Substantia nigra (tissue), 51 donors: ENCODE measurements at places on chromosomes 6 and 20.

DNA sequence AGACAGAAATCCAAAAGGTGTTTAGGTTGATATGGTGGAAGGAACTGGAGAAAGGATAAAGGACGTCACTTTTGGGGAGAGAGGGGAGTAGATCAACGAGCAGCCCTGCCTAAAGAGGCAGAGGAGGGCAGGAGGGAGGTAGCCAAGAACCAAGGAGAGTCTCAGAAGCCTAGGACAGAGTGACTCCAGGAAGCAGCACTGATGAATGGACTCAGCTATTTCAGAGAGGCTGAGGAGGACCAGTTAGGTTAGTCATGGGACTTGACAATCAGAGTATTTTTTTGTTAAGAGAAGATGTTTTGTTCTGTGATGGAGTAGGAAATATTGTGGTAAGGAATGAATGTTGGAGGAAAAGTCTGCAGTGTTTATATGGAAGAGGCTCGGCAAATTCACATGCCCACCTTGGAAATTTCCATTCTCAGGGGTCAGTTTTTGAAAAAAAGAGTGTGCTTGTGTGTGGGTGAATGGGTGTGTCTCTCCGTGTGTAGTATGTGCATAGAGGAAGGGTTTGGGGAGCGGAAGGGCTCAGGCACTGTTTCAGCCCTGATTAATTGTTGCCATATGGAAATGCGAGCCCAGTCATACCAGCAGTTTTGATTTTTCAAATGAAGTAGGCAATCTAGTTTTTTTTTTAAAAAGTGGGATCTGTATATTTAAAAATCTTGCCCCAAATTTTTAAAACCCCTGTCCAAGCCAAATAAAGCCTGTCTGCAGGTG lies 303.6 kb downstream of the SAMD5 start:
- DNase-seq: no peak

DNA sequence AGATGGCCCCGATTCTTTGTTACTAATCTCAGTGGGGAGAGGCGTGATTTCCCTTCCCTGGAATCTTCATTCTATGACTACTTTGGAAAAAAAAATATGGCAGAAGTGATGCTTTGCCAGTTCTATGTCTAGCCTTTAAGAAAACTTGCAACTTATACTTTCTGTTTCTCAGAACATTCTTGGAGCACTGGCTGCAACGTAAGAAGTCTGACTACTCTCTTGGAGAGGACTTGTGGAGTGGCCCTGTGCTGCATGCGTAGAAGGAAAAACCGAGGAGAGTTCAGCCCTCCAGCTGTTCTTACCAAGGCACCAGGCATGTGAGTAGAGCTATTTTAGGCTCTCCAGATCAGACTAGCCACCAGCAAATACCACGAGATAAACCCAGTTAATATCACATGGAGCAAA lies 77.6 kb upstream of the STXBP5 start:
- DNase-seq: no peak

DNA sequence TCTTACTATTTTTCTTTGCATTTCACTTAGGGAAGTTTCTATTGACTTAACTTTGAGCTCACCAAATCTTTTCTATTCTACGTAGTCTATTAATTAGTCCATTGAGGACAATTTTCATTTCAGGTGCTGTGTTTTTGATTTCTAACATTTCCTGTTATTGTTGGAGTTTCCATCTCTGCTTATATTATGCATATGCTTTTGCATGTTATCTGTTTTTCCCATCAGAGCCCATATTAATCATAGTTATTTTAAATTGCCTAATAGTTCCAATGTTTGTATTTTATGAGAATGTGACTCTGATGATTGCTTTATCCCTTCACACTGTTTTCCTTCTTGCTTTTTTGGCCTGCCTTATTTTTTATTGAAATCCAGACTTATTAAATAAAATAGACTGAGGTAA lies 414.5 kb upstream of the OPRM1 start:
- no peak for DNase-seq

- DNase-seq: no peak
Measured at GRCh38 chr20:11366660-11367059, 551.0 kb upstream of the BTBD3 start.

DNA sequence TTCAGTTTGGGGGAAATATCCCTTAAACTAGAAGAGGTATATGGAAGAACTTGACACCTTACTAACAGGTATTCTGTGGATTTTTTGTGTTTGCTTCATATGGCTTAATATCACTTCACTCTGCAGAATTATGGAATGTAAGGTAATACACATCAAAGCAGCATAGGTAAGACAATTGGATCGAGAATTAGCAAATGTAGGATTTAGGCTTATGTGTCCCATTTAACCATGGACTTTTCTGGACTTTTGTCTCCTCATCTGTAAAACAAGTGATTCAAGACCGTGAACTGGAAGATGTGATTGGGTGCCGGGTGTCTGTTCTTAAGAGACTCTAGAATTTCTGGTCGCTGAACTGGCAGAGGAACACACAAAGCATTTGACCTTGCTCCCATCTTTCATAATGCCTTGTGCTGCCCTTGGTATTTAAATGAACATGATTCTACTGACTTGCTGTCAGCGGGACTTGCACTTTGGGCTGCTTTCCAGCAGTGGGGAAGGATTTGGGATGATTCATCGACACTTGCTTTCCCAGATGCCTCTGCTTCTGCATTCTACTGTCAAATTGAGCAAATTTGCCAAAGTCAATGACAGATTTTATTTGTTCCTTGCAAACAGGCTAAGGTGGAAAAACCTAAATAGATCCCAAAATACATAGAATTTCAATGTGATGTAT lies 199.8 kb downstream of the PLCB1 start:
- DNase-seq: no peak

DNA sequence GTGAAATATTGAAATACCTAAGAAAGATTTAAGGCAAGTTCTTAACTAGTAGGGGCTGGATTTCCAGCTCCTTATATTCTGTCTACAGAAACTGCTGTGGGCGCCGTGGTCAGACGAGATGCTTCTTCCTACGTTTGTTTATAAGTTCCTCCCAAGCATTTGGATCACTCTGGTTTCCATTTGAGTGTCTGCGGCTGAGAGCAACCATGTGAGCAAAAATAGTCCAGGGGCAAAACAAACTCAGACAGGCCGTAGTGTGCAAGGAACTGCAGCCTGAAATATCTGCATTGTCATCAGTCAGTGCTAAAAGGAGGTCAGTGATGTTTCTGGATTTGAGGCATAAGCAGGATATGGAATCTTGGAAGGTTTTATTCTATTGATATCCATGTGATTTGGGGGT lies 485.9 kb upstream of the JAG1 start:
- DNase-seq: no peak

DNA sequence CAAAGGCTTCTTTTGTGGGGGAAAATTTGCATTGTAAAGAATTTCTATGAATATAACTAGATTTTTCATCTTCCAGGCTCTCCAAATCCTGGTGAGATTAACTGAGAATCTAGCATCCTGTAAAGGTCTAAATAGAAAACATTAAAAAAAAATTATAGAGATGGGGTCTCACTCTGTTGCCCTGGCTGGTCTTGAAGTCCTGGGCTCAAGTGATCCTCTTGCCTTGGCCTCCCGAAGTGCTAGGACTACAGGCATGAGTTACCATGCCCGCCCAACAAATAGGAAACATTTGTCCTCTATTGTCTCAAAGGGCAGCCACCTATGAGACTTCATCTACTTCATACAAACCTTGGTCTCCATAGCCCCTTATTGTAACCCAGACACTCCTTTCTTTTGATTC lies 25.2 kb upstream of the NCOA3 start:
- DNase-seq: no peak

GRCh38 chr6:21726676-21727075 lies 133.1 kb downstream of the SOX4 start:
- DNase-seq: no peak

DNA sequence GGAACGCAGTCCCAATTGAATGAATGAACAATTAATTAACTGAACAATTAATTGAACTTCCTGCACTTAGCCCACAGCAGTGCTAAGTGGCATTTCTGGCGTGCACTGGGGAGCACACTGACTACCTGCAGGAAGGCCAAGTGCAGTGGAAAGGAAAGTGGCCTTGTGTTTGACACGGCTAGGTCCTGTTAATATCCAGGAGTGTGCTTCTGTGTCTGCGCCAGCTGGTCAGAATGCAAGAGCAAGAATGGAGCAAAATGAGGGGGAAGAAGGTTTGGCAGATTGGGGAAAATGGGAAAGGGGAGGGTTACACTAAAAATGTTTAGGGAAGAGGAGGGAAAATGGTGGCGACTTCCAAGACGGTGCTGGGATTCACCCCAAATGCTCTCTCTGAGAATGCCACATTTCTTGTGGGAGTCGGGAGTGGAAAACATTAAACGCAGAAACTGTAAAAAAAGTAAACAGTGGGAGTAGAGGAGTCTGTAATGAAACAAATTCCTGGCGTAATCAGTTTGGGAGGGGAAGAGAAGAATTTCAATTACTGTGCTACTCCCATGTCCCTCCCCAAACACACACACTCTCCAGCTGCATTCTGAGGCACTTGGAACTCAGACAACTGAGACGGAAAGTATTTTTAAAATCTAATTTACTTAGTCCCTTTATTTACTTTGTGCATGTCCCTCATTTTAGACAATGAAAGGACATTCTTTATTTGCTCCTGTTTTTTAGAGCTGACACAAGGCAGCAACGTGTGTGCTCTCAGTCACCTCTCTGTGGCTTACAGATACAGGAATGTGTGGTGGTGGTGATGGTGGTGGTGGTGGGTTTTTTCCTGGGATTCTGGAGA lies 64.1 kb downstream of the CLIC5 start:
- no peak for DNase-seq

DNA sequence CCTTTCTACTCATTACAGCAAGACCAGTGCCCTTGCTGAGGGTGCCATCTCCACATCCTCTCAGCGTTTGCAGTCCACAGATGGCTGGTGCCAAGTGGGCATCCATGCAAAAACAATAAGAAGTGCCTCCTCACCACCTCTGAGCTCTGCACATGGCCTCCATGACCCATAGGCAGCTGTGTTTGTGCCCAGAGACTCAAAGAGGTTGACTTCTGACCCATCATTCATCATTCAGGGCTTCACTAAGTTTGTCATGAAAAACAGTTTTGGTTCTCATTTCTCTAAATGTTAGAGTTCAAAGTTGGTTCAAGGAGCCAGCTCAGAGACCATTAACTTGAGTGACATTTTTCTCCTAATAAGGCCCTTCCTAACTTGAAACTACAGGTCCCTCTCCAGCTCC lies 512.6 kb upstream of the MAP3K7 start:
- no peak for DNase-seq

DNA sequence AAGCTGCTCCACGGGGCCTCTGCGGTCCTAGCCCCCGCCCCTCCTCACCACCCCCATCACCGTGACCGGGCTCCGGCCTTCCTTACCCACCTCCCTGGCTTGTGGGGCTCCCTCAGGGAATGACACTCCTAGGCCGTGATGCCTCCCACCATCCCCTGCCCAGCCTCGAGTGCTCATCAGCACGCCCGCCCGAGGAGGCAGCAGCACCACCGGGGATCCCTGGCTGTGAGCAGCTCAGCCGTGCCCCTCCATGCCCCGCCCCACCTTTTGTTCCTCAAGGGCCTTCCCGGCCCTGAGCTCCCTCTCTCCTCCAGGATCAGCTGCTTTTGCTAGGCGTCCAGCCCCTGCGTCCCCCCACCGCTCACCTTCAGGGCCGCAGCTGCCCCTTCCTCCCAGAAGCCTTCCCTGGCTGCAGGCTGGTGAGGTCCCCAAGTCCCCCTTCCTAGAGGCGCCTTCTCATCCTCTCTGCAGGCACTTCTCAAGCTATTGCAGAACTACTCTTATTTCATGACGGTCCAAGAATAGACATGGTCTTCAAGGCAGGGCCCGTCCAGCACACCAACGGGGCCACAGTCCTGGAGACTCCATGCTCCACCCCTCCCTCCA lies 3.0 kb downstream of the FNDC11 start:
- no peak for DNase-seq

DNA sequence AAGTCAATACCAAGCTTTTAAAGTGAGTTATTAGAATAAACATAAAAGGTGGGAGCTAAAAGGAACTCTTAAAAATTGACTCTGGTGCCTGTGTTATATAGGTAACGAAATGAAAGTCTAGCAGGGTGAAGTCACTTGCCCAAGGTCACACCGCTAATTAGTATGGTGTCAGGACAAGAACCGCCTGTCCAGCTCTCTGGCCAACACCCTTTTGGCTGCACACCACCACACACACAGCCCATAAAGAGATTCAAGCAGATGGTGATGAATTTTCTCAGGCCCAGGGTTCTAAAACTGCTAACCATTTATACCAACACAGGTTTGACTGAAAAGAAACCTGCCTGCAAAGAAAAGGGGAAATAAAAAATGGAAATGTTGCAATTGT lies 20.2 kb downstream of the GFOD1 start:
- DNase-seq: no peak

DNA sequence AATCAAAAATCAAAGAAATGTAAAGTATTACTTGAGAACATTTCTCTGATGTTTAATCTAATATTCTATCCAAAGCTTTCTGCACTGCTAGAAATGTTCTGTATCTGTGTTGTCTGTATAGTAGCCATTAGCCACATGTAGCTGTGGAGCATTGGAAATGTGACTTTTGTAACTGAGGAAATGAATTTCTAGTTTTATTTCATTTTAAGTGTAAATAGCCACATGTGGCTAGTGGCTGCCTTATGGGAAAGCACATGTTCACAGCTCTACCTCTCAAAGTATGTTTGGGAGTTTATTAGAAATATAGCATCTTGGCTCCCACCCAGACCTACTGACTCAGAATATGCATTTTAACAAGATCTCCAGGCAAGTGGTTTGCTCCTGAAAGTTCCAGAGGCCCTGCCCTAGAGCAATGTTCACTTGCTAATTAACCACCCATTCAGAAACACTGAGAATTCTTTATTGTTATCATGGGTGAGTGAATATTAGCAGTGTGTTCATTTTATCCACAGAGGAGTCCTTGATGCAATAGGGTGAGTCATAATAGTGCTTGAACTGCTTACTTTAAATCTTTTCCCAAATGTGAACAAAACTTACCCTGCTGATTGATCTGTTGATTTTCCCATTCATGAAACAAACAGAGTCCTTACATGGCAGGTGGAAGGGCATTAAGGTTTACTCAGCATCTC lies 282.7 kb downstream of the PLCB1 start:
- DNase-seq: no peak

GRCh38 chr20:63939061-63939935 lies 16.9 kb downstream of the UCKL1 start:
- no peak for DNase-seq

DNA sequence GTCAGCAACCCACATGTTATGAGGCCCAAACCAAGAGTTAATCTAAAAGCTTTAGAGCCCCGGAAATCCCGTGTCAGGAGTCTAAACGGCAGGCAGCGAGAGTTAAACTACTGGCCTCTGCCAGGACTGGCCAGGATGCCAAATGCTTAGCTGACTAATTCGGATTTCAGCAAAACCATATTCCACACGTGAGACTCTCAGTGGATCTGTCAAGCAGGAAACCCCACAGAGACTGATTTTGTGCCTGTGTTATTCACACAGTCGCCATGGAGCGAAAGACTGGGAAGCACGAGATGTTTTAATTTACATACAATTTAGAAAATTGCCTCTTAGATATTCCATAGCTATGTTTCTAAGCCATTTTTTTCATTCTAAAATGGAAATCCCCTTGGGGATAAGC lies 152.9 kb downstream of the RNASET2 start:
- no peak for DNase-seq

DNA sequence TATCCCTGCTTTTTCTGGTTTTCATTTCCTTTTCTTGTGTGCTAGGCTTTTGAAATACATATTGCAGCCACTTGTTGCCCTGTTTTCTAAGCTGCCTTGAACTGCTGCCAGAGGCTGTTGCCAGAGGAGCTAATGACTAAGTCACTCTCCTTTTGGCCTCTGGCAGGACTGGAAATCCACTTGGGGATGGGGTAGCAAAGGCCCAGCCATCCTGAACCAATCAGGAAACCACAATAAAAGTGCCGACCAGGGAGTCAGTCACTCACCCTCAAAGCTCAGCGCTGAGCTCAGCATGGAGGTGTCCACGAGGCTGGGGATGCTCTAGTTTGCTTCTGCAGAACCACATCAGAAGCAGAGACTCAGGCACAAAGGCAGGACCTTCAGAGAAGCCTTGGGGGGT lies 813.0 kb downstream of the DHX35 start:
- DNase-seq: no peak
